HepG2 (cell line): ENCODE measurements at places on chromosomes 2 and 18.

DNA sequence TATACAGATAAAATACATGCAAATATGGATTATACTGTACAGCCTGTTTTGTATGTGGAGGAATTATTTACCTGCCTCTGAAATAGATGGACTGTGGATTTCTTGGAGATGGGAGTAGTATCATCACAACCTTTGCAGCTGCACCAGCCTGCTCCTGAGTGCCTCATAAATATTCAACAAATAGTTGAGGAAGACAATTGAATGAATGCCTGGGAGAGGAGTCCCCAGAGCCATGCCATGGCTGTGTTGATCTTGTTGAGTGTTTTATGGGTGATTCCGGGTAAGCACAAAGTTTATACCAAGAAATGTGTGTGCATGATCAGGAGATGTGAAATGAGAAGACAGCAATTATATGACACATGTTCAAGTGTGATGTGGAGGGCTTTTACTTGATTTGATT, 225.0 kb downstream of the FHOD3 start:
- no peak for DNase-seq

DNA sequence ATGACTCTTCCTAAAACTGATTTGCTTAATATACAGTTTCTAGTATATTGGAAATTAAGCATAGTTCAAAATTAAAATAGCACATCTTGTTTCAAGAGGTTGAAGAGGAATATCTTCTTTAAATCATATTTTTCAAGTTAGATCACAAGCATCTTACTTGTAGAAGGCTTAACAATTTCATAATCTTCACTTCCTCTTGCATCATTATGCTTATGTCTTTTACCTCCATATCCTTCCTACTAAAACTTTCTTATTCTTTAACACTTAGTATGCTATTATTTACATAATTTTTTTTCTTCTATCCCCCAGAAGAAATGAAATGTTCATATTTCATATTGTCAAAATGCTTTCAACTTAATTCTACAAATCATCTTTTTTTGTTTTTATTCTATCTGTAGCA, 1354.9 kb upstream of the TMEFF2 start:
- DNase-seq: no peak

- DNase-seq: no peak
Observed at GRCh38 chr2:37825586-37825985, 99.5 kb upstream of the RMDN2 start.

DNA sequence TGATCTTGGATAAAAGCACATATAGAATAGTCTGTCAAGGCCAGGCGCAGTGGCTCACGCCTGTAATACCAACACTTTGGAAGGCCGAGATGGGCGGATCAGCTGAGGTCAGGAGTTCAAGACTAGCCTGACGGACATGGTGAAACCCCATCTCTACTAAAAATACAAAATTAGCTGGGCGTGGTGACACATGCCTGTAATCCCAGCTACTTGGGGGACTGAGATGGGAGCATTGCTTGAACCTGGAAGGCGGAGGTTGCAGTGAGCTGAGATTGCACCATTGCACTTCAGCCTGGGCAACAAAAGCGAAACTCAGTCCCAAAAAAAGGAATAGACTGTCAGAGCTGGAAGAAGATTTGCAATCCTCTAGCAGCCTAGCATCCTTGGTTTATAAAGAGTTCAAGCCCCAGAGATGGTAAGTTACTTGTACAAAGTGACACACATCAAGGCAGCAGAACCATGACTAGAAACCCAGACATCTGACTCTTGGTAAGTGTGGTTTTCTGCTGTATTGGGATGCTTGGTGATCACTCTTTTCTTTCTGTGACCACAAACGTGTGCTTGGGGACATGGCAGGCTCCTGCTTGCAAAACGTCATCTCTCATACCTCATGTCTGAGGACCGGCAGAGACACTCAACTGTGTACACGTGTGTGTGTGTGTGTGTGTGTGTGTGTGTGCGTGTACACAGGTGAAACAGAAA, 69.0 kb downstream of the OSBPL6 start:
- DNase-seq: no peak

- DNase-seq: no peak
Observed at GRCh38 chr2:45713591-45713990, 62.1 kb downstream of the PRKCE start.

GRCh38 chr2:151137526-151137925, 124.1 kb downstream of the RBM43 start:
- no peak for DNase-seq
